MG63 (cell line): ENCODE measurements at places on chromosomes 2 and 18.

- no peak for DNase-seq
Observed at GRCh38 chr18:58208207-58208932, 164.3 kb downstream of the NEDD4L start.

DNA sequence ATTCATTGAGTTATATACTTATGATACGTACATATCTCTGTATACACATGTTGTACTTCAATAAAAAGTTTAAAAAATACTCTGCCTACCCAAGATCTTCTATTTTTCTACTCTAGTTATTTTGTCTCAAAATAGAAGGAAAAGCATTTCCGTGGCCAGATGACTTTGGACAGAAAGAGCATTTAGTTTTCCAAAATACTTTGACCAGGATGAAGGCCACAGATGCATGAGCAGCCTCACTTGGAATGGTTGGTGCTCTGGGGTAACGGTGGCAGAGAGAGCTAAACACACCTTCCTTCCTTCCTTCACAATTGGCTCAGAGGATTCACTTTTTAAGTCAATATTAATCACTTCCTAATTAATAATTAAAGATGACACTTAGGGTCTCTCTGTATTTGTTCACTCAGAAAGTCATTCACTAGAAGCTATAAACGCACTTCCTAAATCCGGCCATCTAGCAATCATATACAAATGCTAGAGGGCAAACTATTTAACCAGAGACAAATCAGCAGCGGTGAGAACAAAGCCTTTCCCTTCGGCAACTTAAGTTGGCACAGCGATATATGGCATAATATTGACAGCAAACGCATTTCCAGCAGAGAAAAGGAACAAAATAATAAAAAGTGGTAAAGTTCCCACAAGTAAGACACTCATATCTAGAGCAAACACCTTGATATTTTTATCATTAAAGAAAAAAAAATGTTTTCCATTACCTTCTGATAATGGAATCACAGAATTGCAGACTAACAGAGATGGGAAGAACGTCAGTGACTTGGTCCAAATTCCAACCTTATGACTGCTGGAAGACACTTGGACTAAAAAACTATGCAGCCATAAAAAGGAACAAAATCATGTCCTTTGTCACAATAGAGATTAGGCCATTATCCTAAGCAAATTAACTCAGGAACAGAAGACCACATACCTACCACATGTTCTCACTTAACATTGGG is 55.9 kb upstream of the NARS1 start:
- DNase-seq: no peak

GRCh38 chr18:36374262-36374661 is 76.7 kb downstream of the FHOD3 start:
- no peak for DNase-seq

DNA sequence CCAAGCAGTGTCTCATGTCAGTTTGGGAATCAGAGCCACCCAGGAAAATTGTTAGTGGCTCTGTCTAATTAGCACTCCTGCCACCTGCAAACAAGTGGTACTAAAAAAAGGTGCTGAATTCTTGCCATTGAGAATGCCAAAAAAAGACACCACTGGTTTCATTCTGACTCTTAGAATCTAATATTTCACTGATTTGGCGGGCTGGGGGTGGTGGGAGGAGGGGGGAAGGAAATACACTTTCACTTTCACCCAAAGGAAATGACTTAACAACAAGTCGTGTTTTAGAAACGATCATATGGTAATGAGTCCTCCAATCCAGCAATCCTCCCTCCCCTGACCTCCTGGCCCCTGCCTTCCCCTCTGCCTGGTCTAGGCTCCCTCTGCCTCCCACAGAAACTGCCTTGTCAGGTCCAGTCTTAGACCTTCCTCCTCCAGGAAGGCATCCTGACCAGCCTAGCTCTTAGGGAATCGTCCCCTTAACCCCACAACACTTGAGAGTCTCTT is 4.4 kb upstream of the KLHL29 start:
- DNase-seq: peak; percentile 32

GRCh38 chr2:1153920-1154319 is 203.3 kb downstream of the SNTG2 start:
- no peak for DNase-seq

DNA sequence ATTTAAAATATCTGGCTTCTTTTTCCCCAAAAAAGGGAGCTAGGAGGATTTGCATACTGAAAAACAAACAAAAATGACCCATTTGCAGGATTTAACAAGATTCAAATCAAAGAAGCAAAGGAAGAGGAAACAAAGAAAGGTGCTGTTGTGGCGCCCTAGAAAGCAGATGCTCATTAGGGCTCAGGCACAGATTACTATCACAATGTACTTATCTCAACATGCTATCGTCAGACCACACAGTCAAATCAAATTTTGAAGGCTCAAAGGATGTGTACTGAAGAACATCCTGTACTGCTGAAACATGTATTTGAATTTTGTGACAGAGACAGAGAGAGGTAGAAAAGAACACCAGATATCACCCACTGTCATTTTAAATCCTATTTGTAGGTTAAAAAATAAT is 10.9 kb downstream of the RBMS1 start:
- no peak for DNase-seq

GRCh38 chr2:3533836-3534235 is 14.5 kb upstream of the ADI1 start:
- no peak for DNase-seq

- DNase-seq: no peak
Observed at GRCh38 chr2:218894151-218894879, 13.7 kb downstream of the WNT10A start.

- no peak for DNase-seq
Observed at GRCh38 chr2:102264952-102265351, 46.4 kb upstream of the IL1RL1 start.

- no peak for DNase-seq
Observed at GRCh38 chr18:8791171-8791651, 85.9 kb downstream of the MTCL1 start.

DNA sequence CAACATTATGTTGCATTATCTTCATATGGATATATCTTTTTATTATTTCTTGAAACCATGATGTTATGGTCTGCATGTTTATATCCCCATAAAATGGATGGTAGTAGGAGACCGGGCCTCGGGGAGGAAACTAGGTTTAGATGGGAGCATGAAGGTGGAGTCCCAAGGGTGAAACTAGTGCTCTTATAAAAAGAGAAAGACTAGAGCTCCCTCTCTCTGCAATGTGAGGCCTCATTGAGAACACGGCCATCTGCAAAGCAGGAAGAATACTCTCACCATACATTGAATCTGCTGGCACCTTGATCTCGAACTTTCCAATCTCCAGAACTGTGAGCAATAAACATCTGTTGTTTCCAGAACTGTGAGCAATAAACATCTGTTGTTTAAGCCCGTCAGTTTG is 64.0 kb downstream of the NXPH2 start:
- no peak for DNase-seq

- no peak for DNase-seq
Observed at GRCh38 chr2:64390586-64390985, 63.4 kb upstream of the LGALSL start.

- no peak for DNase-seq
Observed at GRCh38 chr2:137638932-137639331, 325.3 kb upstream of the HNMT start.

GRCh38 chr2:127893033-127893432 is 7.3 kb upstream of the AMMECR1L start:
- DNase-seq: no peak
